Suppressor macrophage treated with lipopolysaccharide for 4 hours (primary cell): ENCODE measurements at places on chromosomes 1 and 21.

GRCh38 chr1:246782120-246782900, 58.1 kb downstream of the SCCPDH start:
- DNase-seq, result no peak

DNA sequence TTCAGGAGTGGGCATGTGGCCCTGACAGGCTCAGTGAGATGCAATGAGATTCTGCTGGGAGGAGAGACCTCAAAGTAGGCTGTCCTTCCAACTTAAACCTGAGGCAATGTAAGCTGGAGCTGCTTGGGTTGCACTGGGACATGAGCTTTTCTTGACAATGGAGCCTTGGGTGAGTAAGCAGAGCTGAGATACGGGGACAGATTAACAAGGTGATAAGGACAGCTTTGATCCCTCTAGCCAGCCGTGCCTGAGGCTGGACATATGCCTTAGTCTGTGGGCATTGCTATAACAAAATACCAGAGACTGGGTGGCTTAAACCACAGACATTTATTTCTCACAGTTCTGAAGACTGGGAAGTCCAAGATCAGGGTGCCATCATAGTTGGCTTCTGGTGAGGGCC, 18.3 kb upstream of the NGF start:
- no peak for DNase-seq

DNA sequence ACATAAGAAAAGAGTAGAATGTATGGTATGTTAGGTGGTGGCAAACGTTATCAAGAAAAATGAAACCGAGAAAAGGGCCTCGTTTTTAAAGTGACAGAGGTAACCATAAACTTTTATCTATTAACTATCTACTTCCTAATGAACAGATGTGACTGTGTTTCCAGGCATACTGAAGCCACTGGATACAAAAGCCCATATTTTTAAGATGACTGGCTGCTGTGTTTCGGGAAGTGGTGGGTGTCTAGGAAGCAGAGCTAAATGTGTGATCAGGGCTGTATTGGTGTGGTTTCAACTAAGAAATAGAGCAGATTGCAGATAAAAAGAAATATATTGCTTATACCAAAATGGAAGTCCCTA, 71.8 kb downstream of the CHRM3 start:
- no peak for DNase-seq

DNA sequence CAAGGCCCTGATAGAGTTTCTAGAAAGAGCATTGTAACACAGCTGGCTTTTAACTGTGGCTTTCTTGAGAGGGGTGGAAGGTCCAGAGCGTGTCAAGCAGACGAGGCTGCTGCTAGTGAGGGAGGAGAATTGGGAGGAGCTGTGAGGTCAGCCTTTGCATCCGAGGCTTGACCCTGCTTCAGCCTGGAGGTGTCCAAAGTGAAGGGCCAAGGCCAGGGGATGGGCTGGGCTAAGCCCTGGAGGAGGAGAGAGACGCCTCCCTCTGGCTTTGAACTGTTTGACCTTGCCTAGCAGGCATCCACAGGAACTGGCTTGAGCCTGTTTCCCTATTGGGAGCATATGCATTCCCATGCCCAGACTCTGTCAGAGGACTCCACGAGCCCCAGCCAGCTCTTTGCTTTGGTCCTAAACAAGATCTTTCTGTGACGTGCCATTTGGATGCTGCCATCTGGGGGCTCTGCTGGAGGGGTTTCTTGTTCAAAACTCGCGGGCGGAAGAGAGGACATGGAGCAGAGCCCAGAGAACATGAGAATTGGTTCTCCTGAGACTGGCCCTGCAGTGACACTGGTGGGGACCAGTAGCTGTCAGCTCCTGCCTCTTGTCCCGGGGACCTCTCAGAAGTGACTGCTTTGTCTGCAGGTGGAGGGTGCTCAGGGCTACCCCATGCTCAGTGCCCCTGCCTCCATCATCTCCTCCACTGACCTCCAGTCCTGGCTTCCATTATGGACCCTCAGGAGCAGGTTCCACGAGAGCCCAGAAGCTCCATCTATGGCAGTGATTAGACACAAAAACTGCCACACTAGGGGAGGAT, 5.5 kb downstream of the ACTRT2 start:
- DNase-seq, result no peak

DNA sequence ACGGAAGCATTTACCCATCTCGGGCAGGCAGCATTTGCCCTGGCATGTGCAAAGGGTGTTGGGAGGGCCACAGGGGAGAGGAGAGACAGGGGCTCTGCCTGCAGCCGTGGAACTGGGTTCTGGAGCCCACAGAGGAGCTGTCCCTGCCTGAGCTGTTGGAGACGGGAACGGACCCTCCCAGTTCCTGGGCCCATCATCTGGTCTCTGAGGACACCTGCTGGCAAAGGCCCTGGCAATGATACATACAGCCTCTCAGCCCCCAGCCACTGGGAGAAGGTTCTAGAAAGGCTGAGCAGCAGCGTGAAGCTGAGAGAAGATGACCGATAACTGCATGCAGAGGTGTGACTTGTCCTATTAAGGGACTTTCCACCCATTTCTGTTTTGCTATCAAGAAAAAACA, 31.4 kb downstream of the FAAP20 start:
- DNase-seq, result no peak

DNA sequence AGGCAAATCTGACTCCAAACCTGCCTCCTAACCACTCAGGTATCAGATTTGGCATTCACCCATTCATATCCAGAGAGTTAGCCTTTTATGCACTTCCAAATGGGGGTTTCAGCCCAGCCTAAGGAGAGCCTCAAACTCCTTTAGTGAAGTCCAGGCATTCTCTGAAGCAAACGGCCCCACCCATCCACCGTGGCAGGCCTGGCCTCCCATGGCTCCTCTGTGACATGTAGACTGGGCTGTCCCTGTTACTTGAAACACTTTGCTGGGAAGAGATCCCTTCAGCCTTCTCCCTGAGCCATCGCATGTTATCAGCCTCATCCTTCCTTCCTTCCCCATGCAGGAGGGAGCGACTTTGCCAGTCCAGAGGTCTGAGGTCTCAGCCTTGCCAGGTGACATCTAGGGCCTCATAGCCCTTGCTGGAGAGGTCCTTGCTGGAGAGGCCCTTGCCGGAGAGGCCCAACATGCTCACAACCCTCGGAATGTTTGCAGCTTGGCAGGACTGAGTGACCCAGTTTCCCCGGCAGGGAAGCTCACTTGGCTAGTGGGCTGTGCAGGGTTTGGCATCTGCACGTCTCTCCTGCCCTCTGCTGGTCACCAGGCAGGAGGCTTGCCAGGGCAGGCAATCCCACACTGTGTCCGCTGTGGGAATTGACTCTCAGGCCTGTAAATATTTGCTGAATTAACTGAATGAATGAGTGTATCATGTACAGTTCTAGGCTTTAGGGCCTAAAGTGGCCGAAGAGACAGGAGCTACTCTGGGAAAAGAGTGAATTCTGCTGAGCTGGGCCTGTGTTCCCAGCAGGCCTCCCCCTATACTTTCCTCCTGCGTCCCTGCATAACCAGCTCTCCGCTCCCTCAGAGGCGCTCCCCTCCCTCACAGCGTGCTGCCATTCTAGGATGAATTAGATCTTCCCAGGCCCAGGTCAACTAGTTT, 26.7 kb upstream of the RBM15 start:
- DNase-seq, result peak; percentile 83
